Fibroblast of lung (primary cell): ENCODE measurements at places on chromosomes 3 and 15. TPM values are rescaled to one million over a fixed set of nuclear protein-coding genes. Genes with fewer than 3 reads are reported as not detected.

GRCh38 chr15:67548236-67548852 is 5.8 kb downstream of the MAP2K5 start:
- H3K4me1 ChIP-seq: peaks cover 3% of the 10 kb centered on the region
- peak; percentile 61 for DNase-seq
- H3K27ac ChIP-seq: no peak overlapping the region
- H3K27me3 ChIP-seq: no peaks in the 10 kb centered on the region
- H3K36me3 ChIP-seq: peaks cover 2% of the 10 kb centered on the region

DNA sequence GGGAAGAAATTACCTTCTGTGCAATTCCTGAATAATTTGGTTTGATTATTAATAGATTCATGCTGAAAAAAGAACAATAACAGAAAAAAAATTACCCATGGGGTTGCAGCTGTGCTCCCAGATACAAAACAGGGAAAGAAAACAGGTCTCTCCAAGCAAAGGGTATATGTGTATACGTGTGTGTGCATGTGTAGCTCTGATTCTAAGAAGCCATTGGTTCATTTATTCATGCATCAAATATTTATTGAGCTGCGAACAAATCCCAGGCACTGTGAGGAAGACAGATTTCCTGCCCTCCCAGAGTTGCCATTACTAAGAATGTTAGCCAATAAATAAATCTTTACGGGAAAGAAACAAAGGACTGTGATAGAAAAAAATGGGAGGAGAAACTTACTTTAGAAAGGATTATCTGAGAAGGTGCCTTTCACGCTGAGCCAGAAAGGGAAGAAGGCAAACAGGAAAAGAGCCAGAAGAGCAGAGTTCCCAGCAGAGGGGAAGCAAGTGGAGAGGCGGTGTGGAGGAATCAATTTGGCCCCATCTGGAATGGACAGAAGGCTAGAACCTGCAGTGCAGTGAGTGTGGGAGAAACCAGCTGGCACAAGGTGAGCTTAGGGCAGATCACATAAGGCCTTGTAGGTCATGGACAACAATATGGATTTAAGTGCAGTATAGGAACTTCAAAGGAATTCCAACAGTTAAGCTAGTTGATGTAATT is 20.7 kb downstream of the CHL1 start:
- H3K4me1 ChIP-seq: no peaks in the 10 kb centered on the region
- no peaks in the 10 kb centered on the region for H3K36me3 ChIP-seq
- H3K27me3 ChIP-seq: no peaks in the 10 kb centered on the region
- no peak overlapping the region for H3K4me3 ChIP-seq
- no peak for DNase-seq
- H3K27ac ChIP-seq: no peak overlapping the region

DNA sequence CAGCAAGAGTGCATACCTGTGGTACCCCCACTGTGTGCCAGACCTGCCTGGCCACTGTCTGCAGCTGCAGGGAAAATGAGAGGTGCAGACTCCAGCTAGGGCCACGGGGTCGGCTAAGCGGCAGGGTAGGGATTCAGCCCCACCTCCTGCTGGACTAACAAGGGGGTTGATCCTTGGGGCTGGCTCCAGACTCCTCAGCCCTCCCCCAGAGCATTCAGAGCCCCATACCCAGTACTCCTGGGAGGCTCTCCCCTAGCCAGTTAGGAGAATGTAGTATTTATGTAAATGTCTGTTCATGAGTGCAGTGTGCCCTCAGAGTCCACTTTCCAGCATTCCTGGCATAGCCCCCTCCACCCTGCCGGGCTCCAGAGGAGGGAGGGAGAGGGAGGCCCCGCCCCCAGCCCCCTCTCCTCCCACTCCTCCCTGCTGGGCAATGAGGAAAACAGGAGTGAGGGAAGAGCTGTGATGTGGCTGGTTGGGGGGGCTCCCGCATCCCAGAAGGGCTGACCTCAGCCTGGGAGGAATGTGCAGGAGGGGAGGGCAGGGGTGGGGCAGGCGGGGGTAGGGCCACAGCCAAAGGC is 4.5 kb upstream of the SEMA3B start:
- no peaks in the 10 kb centered on the region for H3K27me3 ChIP-seq
- no peak overlapping the region for H3K4me3 ChIP-seq
- DNase-seq: peak; percentile 97
- H3K36me3 ChIP-seq: peaks cover 2% of the 10 kb centered on the region
- peak overlapping the region; percentile 66 for H3K27ac ChIP-seq

DNA sequence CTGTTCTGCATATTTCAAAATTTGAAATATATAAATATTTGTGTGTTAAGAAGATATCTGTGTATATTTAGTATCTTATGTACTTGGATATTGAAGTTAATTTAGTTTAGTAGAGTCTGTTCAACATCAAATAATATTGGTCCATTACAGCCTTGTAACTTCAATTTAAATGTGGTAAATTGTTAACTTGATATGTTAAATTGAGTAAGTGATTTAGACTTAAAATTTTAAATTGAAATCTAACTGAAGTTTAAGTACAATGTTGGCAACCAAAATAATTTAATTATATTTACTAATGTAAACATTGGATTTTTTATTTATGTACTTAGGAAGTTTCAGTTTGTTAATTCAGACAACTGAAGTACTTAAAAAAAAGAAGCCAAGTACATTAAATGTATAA is 343.9 kb upstream of the DNAJC19 start:
- H3K27me3 ChIP-seq: no peaks in the 10 kb centered on the region
- H3K4me3 ChIP-seq: no peak overlapping the region
- H3K36me3 ChIP-seq: no peaks in the 10 kb centered on the region
- no peak overlapping the region for H3K27ac ChIP-seq
- no peaks in the 10 kb centered on the region for H3K4me1 ChIP-seq
- no peak for DNase-seq

DNA sequence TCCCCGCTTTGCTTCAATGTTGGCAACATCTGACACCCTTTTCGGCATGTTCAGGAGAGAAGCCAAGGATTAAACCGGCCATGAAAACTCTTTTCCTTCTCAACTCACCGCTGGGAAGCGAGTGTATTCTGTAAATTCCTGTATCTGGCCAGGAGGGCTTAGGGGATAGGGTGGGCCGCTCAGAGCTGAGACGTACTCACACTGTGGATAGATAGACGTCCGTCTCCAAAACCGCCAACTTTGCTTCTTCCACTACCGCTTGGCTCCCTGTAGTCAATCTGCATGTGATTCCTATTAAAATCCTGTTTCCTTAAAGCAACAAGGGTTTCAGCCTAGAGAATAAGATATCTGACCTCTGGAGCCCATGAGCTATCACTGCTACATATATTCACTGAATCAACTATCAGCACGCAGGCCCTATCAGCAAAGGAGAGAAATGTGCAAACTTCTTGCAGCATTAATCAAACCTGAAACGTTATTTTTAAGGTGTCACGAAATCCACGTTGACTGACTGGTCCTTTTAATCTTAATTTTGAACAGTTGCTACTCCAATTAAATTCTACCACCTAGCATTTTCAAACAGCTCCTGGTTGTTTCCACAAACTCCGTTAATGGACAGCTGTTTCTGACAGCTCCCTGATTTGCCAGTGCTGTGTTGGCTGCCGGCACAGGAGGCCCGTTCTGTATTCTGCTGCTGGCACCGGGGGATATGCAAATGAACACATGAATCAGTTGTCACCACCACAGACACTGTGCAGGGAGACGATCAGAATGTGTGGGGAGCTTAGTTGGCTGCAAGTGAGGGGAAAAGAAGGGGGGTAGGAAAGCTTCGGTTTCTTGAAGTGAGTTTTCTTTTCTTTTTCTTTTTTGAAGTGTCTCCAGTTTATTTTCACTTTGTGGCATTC is 438.9 kb upstream of the ARRDC4 start:
- H3K4me1 ChIP-seq: no peaks in the 10 kb centered on the region
- no peaks in the 10 kb centered on the region for H3K36me3 ChIP-seq
- DNase-seq: peak; percentile 29

GRCh38 chr3:13009132-13009945 is 63.9 kb downstream of the IQSEC1 start:
- no peaks in the 10 kb centered on the region for H3K4me1 ChIP-seq
- H3K36me3 ChIP-seq: no peaks in the 10 kb centered on the region
- no peak for DNase-seq

GRCh38 chr3:181752202-181752671 is 40.5 kb downstream of the SOX2 start:
- H3K4me3 ChIP-seq: no peak overlapping the region
- H3K27me3 ChIP-seq: no peaks in the 10 kb centered on the region
- no peaks in the 10 kb centered on the region for H3K4me1 ChIP-seq
- H3K36me3 ChIP-seq: no peaks in the 10 kb centered on the region

GRCh38 chr3:100117093-100117492 is 2.8 kb upstream of the FILIP1L start:
- no peaks in the 10 kb centered on the region for H3K27me3 ChIP-seq
- H3K36me3 ChIP-seq: no peaks in the 10 kb centered on the region
- no peak overlapping the region for H3K4me3 ChIP-seq
- no peak for DNase-seq
- no peak overlapping the region for H3K27ac ChIP-seq

DNA sequence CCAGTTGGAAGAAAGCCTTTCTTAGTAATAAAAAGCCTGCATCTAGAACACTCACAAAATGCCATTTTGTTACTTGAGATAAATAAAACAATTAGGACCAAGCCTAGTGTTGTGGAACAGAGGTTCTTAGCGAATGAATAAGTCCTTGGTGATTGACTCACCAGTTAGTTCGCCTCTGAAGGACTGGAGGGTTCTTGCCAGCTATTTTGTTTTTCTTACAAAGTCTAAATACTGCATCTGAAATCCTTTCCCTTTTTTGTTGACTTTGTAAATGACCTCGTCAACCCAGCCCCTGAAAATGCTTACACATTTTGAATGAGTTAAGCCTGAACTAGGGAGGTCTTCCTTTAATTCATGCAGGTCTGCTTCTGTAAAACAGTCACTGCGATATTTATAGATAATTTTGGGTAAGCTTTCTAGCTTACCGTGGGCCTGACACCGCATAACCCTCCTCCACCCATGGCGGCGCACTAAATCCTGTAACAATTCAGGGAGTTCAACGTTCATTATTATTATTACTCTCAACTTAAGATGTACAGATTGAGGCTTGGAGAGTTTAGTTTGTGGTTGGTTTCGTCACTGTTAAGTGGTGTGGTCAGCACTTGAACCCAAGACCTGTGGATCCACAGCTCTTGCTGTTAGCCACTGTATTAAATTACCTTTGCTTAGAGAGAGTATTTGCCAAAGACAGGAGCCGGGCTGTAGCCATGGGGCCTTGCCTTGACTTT is 45.0 kb upstream of the SACM1L start:
- no peak overlapping the region for H3K4me3 ChIP-seq
- no peaks in the 10 kb centered on the region for H3K27me3 ChIP-seq
- H3K27ac ChIP-seq: peak overlapping the region; percentile 92

GRCh38 chr3:194986208-194987043 is 284.5 kb downstream of the XXYLT1 start:
- peaks cover 5% of the 10 kb centered on the region for H3K27me3 ChIP-seq
- H3K4me1 ChIP-seq: peaks cover 2% of the 10 kb centered on the region
- no peak overlapping the region for H3K4me3 ChIP-seq
- DNase-seq: peak; percentile 19

GRCh38 chr3:176961916-176962315 is 235.4 kb downstream of the TBL1XR1 start:
- H3K27ac ChIP-seq: no peak overlapping the region
- H3K36me3 ChIP-seq: no peaks in the 10 kb centered on the region
- no peak overlapping the region for H3K4me3 ChIP-seq
- H3K27me3 ChIP-seq: no peaks in the 10 kb centered on the region
- no peaks in the 10 kb centered on the region for H3K4me1 ChIP-seq
- DNase-seq: peak; percentile 54

GRCh38 chr3:185225523-185225922 is 28.3 kb downstream of the EHHADH start:
- H3K36me3 ChIP-seq: no peaks in the 10 kb centered on the region
- no peak overlapping the region for H3K4me3 ChIP-seq
- H3K4me1 ChIP-seq: peaks cover 3% of the 10 kb centered on the region
- no peaks in the 10 kb centered on the region for H3K27me3 ChIP-seq
- peak overlapping the region; percentile 10 for H3K27ac ChIP-seq

- no peaks in the 10 kb centered on the region for H3K36me3 ChIP-seq
- no peaks in the 10 kb centered on the region for H3K27me3 ChIP-seq
- no peak overlapping the region for H3K27ac ChIP-seq
Observed at GRCh38 chr15:96969732-96970710, 639.5 kb downstream of the NR2F2 start.

GRCh38 chr3:62870321-62870720 is 4.9 kb downstream of the CADPS start:
- no peak overlapping the region for H3K27ac ChIP-seq
- H3K4me3 ChIP-seq: no peak overlapping the region
- no peaks in the 10 kb centered on the region for H3K27me3 ChIP-seq
- H3K36me3 ChIP-seq: no peaks in the 10 kb centered on the region

The THAP10 gene
- total RNA-seq: 2.3 and 5.0 TPM in 2 replicates

The ADAMTSL3 gene
- 0.17 and 0.26 TPM in 2 replicates for total RNA-seq

The MOBP gene
- not detected in 2 replicates for total RNA-seq

The CYP8B1 gene
- not detected in 2 replicates for total RNA-seq

The SORD gene
- 4.6 and 8.9 TPM in 2 replicates for total RNA-seq
